ENCODE measurements at places on chromosomes 4 and X.

DNA sequence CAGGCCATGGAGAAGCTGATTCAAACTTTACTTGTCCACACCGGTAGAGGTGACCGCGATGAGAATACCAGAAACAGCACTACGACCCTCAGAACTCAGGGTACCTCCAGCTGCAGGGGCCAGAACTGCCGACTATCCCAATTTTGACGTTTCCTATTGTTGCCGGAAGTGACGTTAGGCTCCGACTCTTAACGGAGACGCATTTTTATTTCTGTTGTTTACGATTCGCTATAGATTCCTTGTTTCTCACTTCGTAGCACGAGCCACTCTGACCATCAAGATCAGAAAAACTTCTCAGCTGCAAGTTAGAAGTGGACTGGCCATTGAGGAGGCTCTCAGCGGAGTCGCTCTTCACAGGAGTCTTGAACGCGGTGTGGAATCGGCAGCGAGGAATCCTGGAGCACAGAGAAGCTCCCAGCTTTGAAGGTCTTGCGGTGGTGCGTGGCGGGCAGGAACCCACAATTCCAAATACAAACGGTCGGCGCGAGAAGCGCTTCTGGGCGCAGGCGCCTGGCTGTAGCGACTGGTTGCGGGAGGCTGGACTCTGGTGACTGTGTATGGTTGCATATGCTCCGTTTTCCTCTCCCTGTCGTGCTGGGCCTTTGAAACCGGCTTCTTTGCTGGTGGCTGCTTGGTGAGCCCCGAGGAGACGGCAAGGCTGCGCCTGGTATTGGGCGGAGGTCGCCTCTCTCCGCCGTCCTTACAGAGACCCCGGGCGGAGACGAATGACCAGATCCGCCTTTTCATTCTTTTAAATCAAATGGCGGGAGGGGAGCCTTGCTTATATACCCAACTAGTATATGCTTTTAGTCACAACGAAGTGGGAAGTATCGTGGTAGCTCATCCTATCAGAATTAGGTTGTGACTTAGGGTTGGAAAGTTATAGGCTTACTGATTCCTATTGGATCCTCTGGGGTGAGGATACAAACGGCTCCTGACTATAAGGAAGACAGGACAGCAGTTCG lies at the start of the genes CEP44 and FBXO8:
Gene CEP44 (plus strand): TSS at position 405 of the 965 bp plus-strand sequence. CDS start 15,211 bp downstream, outside the sequence.
Gene FBXO8 (minus strand): TSS at position 161 of the 965 bp plus-strand sequence. CDS start 20,575 bp downstream, outside the sequence.
- peak; percentile 66 for DNase-seq

DNA sequence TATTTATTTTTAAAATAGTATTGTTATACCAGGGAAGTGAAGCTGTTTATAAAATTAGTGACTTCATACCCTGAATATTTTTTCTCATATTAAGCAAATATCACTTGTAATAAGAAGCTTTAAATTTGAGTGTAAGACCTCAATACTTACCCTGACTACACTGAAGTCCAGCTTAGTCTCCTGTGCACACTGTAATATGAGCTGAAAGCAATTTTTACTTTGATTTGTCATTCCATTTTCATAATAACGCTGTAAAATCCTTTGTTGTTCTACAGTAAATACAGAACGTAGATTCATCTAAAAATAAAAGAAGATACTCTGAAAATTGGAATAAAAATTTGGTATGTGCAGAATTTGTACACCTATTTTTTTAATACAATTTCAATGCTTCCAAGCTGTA lies 27.2 kb downstream of the HDX start:
- no peak for DNase-seq

GRCh38 chr4:144820728-144821085 lies 174.8 kb downstream of the HHIP start:
- no peak for DNase-seq

DNA sequence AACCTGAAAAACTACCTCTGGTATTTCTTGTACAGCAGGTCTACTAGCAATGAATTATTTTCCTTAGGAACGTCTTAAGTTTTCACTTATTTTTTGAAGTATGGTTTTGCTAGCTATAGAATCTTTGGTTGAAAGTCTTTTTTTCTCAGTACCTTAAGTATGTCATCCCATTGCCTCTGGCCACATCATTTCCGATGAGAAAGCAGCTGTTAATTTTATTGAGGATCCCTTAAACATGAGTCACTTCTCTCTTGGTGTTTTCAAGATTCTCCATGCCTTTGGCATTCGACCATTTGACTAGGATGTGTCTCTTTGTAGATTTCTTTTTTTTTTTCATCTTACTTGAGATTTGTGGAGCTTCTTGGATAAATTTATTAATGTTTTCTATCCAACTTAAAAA lies 803.8 kb upstream of the AMOT start:
- no peak for DNase-seq

GRCh38 chrX:10031746-10032145 lies 64.6 kb downstream of the CLDN34 start:
- no peak for DNase-seq

DNA sequence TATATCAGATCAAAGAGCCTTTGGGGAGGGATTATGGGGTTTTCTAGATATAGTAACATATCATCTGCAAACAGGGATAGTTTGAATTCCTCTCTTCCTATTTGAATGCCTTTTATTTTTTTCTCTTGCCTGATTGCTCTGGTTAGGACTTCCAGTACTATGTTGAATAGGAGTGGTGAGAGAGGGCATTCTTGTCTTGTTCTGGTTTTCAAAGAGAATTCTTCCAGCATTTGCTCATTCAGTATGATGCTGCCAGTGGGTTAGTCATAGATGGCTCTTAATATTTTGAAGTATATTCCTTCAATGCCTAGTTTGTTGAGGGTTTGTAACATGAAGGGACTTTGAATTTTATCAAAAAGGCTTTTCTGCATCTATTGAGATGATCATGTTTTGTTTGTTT lies 25.6 kb upstream of the ABCB7 start:
- DNase-seq: no peak

GRCh38 chrX:153728951-153729631 lies 4.4 kb downstream of the ABCD1 start:
- no peak for DNase-seq

- DNase-seq: no peak
Observed at GRCh38 chr4:137896221-137896737, 345.9 kb downstream of the SLC7A11 start.

DNA sequence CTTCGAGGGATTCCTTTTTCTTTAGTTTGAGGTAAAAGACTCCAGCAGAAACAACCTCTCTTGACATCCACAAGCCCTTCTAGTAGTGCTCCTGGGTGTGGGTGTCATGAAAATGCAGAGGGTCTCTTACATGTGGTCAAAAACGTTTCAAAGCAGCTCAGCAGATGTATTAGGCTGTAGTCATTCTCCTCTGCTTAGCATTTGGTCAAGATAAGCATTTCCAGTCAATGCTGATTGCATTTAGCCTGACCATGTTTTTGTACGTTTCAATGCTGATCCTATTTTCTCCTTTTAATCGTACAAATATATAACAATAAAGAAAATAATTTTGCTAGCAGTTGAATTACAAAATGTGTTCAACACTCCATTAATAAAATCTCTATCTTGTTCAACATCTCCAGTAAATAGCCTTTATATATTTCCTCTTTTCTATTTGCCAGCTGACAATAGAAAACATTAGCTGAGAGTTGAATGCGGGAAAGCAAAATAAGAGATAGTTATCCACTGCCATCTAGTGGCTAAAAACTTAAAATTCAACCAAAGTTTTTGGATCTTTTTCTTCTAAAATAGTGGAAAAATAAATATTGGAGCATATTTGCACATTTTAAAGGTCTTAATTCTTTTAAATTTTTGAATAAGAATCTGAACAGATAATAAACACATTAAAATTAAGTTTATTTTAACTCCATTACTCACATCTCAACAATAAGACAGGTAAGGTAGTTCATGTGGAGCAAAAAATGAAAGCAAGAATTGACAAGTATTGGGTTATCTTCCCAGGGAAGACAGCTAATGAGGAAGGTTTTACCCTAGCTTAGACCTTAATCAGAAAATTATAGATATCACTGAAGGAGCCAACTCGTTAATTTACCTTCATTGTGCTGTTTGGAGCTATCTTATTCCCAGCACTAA lies 15.2 kb upstream of the PACRGL start:
- DNase-seq: peak; percentile 8

- no peak for DNase-seq
Observed at GRCh38 chr4:41256740-41257256, at the start of gene UCHL1. UCHL1 (plus strand) TSS chr4:41256928; CDS start chr4:41256977, 49 bp downstream.

GRCh38 chr4:177728361-177729152 lies 286.3 kb upstream of the AGA start:
- DNase-seq: no peak

GRCh38 chr4:147388018-147388417 lies 92.9 kb upstream of the EDNRA start:
- no peak for DNase-seq

DNA sequence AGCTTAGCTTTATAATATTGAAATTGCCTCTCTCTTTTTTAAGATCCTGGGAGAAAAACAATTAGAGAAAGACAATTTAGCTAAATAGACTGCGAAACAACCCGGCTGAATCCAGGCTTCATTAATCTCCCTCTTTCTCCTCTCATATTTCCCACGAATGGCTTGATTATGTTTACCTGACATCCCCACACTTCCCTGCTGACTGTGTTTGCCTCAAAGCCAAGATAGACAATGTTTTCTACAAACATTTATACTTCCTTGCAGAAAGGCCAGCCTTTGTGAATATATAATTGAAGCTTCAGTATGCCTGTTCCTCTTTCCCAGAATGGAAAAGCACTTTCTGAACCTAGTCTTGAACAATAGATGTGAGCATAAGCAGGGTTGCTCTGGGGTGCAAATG lies 566.8 kb downstream of the PDHA2 start:
- no peak for DNase-seq

DNA sequence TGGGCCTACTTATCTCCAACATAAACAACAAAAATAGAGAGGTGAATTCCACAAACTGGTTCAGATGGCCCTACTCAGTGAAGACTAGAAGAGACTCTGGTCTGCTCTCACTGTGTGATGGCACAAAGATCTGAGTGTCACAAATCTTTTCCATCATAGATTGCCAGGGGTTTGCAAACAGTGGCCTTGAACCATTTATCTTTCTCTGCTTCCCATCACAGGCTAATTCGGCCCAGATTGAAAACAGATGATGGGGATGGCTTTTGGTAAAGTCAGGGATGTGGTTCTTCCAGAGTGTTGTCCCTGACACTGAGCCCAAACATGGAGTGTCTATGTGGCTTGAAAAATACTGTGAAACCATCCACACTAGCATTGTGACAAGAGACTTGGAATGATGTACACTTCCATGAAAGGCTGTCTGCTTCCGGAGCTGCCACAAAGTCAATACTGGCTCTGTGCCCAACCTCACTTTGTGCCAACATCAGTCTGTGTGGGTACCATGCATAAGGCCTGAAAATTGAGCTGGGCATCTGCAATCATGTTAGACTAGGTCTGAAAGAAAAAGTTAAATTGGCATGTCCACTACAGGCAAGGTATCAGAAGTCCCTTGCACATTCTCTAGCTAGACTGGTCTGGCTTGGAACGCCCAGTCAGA lies 25.2 kb upstream of the PLAC1 start:
- DNase-seq: no peak

GRCh38 chr4:138014590-138015288 lies 227.4 kb downstream of the SLC7A11 start:
- no peak for DNase-seq

DNA sequence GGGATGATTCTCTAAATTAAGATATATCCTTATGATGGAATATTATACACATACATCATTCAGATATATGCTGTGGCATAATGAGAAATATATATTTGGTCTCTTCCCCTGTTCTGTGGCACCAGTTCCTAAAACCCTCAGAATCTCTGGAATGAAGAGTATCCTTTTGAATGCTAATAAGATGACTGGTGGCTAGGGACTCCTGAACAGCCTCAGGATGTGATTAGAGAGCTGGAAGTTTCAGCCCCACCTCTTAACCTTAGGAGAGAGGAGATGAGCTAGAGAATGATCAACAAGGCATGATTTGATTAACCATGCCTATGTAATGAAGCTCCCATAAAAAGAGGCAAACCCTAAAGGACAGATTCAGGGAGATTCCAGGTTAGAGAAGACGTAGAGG lies 632.0 kb downstream of the IQCM start:
- no peak for DNase-seq

- DNase-seq: no peak
Observed at GRCh38 chr4:54402880-54403480, 173.9 kb downstream of the PDGFRA start.

DNA sequence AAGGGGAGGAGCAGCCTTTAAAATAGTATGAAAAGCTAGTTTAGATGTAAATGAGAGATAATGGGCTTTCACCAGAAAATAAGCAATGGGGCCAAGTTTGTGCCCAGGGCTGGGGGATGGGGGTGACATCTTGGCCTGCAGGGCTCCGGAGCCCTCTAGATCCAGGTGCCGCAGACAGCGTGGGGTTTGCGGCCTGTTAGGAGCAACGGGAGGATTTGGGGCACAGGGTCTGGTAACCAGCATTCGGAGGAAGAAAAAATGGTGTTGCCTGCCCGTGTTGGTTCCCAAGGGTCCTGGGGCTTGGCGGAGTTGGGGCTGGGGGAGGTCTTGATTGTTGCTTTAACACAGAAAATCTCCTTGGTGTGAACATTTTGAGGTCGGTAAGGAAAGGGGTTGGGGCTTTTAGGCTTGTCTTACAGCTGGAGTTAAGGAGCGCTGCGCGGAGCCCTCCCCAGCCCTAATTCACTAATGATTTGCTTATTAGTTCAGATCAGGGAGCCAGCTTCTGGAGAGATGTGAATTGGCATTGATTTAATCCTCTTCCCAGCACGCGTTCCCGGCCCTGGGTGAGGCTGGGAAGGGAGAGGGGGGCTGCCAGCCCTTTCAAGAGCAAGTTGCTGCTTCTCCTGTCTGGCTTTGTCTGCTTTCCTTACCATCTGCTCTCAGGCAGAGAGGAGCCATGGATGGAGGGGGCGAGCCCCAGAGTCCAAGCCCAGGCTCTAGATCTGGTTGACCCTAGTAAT lies 443.4 kb downstream of the BCOR start:
- DNase-seq: no peak

GRCh38 chr4:8834681-8835220 lies 36.9 kb downstream of the HMX1 start:
- no peak for DNase-seq

- DNase-seq: no peak
Observed at GRCh38 chrX:19721726-19722370, 165.6 kb downstream of the SH3KBP1 start.

- no peak for DNase-seq
Observed at GRCh38 chrX:39910651-39911050, 187.1 kb downstream of the BCOR start.

GRCh38 chr4:26687728-26688127 lies 103.8 kb downstream of the TBC1D19 start:
- DNase-seq: no peak

DNA sequence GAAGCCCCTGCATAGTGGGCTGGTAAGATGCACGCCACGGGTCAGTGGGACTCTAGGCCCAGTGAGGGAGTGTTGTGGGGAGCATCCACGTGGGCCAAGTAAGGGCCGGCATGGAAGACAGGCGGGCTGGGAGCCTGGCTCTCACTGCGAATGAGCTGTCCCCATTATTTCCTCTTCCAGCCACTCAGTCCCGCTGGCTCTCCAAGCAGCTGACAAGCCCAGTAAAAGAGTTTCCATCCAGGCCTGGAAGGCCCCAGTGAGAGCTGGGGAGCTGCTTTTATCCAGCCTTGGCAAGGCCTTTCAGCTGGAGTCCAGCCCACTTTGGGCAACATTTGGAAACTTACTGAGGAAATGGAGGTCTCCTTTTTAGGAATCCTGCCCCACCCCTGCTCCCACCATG lies 24.9 kb downstream of the APLN start:
- DNase-seq: no peak

GRCh38 chr4:30720661-30721184 lies 554 bp downstream of the PCDH7 start:
- no peak for DNase-seq

GRCh38 chr4:995311-996026 lies 2.3 kb upstream of the SLC26A1 start:
- no peak for DNase-seq

GRCh38 chr4:175657571-175657970 lies 154.5 kb downstream of the GPM6A start:
- no peak for DNase-seq

- DNase-seq: no peak
Observed at GRCh38 chr4:114286262-114286810, 306.9 kb upstream of the ARSJ start.

Data from activated CD4-positive, alpha-beta T cell treated with anti-CD3 and anti-CD28 coated beads, Interleukin-2, amount 50 U/mL, for 16 hours (primary cell).